ENCODE measurements at places on chromosomes 1 and 21.
A peak's percentile ranks its signal among the peaks of the same experiment; 100 is the strongest.

- peak; percentile 46 for DNase-seq
Measured at GRCh38 chr1:157819896-157820295, at the start of gene FCRL1. Gene FCRL1 (minus strand): TSS chr1:157820120. CDS start chr1:157820037, 83 bp downstream.

DNA sequence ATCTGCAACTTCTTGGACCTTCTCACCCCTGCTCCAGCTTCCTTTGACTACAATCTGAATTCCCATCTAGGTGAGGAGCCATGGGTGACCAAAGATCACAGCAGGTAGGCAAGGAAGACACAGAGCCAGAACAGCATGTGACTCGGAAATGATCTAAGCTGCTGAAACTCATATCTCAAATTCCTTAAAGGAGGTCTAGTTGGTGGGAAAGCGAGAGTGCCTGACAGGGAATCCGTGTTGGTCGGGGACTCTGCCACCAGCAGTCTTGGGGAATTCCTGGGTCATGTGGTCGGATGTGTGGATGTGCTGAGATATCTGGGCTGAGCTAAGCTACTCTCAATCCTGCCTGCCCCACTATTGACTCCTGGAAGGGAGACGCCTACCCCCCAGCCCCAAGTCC, 3.2 kb upstream of the NUAK2 start:
- no peak for DNase-seq

DNA sequence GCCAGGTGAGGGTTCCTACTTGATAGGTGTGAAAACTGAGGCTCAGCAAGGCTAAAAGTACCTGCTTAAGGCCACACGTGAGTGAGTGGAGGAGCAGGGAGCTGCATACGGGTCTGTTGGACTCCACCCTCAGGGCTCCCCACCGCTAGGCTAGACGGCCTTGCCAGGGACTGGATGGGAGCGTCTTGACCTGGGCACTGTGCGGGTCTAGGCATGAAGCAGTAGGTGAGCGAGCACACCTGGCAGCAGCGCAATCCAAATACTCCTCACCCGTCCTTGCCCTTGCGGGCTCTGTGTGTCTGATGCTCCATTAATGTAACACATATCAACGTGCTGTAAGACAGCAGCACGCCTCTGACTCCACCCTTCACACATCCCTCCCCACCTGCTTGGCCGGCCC, 94.0 kb downstream of the LACTBL1 start:
- no peak for DNase-seq

DNA sequence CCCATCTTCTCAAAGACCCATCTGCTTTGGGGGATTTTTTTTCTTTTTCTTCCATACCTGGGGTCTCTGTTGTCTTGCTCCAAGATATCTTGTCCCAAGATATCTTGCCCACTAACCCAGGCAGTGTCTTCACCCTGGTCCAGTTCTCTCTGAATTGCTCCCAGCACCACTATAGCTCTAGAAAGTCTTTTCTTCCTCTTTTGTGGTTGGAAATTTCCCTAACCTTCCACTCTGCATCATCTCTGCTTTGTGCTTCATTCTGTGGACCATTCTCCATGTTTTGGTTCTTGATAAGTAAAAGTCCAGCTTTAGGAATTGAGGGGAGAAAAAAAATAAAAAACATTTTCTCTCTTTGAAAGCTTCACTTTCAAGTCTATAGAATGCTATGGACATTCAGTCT, 20.9 kb downstream of the STYXL2 start:
- DNase-seq = no peak

- DNase-seq = peak; percentile 70
Measured at GRCh38 chr1:48793863-48794262, 17.2 kb upstream of the BEND5 start.

- no peak for DNase-seq
Measured at GRCh38 chr1:68375919-68376318, 73.8 kb downstream of the RPE65 start.

DNA sequence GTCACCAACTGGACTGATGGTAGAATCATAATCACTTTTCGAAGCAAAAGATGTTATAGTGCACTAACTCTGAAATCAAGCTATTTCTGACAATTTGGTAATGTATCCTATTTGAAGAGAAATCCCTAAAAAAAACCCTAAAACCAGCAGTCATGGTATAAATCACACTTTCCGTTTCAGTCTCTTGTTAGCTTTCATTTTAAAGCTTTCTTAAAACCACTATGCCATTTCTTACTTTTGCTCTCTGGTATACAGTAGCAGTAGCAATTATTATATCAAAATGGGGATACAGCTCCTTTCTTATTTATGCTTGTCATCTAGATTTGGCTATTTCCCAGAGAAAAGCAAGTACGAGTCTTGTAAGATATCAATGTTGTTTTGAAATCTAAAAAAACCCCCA, 323.3 kb downstream of the KCTD3 start:
- DNase-seq = no peak

- no peak for DNase-seq
Measured at GRCh38 chr1:2169200-2169836, 25.3 kb downstream of the FAAP20 start.

All from hematopoietic multipotent progenitor cell treated with erythropoietin and hydrocortisone succinate and interleukin-3 and kit ligand, for 4 days (in vitro differentiated cells).